ENCODE measurements at places on chromosomes 6 and 20.

- no peak for DNase-seq
Measured at GRCh38 chr20:45576995-45577394, 2.1 kb downstream of the WFDC8 start.

- no peak for DNase-seq
Measured at GRCh38 chr6:45922728-45923351, 92.8 kb downstream of the CLIC5 start.

DNA sequence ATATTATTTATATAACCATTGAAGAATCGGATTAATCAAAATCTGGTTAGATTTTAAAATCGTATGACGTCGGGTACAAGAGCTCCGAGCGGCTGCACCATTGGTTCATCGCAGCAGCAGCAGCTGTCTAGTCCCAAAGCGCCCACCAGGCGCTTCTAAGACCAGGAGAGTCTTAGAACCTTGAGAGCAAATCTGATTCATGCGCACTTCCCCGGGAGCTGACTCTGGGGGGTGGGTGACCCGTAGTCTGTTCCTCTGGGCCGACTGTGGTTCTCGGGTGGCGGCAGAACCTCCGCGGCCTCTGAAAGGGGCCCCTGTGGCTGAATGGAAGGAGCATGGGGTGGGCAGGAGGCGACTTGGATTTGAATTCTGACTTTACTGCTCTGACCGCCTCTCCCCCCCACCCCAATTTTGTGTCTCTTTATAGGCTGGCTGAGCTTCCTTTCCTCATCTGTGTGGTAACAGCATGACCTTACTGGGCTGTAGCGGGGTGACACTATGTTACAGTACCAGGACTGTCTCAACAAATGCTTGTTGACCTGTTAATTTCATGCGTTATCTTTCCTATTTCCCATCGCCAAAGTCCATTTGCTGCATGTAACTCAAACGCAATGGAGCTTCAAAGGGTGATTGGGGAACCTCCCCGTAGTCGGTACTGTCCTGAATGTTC is 119.7 kb downstream of the RTN4IP1 start:
- no peak for DNase-seq

DNA sequence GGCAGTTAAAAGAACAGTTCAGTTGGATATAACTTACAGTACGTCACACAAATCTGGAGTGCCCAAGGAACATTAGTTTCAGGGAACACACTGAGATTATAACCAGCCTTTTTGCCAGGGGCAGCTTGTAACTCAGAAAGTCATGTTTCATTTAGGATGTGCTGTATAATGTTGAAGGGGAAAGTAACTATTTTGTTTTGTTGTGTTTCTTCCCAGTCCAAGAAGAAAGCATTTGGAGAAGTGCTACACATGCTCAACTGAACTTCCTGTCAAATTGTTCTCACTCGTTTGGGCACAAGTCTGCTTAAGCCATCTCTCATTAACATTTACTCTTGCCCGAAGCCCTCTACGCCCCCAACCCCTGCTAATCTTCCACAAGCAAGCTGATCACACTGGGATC is 157.9 kb downstream of the BTBD9 start:
- no peak for DNase-seq

DNA sequence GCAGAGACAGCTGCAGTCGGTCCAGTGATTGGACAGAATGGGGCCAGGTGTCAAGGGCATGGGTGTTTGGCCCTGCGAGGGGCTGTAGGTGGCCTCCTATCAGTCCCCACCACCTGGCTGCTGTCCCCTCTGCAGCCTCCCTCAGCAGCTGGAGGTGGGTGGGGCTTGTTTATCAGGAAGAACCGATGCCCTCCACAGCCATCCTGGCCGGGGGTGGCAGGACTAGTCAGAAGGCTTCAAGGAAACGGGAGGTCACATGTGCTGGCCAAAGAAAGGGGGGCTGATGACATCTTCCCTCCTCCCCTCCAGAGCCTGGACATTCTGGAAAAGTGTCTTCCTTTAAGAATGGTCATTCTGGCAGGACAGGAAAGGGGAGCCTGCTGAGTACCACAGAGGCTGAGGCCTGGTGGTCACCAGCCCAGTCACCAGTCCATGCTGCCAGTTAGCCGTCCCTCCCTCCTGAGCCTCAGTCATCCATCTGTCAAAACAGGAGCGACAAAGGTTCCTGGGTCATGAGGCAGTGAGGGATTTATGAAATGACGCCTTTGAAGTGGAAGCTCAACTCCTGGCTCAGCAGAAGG is 4.1 kb downstream of the FAM210B start:
- DNase-seq, result no peak

GRCh38 chr20:62388839-62389600 is 2.1 kb downstream of the RPS21 start:
- no peak for DNase-seq

DNA sequence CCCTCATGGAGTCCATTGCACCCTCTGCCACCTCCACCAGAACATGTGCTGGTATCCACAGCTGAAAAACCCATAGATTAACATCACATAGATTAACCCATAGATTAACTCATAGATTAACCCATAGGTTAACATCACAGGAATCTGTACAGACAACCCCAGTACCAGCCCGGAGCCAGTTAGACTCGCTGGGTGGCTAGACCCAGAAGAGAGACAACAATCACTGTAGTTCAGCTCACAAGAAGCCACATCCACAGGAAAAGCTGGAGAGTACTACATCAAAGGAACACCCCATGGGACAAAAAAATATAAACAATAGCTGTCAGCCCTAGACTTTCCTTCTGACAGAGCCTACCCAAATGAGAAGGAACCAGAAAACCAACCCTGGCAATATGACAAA is 25.1 kb downstream of the SERPINB9 start:
- no peak for DNase-seq

DNA sequence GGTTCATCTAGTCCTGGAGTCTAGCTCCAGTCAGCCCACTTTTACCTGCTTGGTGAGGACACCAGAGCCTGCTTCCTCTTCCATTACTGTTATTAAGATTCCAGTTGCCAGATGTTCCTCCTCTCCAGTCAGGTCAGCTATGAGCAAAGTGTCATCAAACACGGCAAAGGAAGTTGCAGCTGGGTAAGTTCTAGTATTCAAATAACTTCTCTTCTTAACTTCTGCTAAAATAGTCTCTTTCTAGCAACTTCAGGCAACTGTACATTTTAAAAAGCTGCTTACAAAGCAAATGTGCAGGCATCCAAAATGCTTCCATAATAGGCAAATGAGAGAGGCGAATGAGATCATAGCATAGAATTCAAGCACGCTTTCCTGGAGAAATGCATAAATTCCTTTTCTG is 18.4 kb upstream of the MRPS18A start:
- no peak for DNase-seq

DNA sequence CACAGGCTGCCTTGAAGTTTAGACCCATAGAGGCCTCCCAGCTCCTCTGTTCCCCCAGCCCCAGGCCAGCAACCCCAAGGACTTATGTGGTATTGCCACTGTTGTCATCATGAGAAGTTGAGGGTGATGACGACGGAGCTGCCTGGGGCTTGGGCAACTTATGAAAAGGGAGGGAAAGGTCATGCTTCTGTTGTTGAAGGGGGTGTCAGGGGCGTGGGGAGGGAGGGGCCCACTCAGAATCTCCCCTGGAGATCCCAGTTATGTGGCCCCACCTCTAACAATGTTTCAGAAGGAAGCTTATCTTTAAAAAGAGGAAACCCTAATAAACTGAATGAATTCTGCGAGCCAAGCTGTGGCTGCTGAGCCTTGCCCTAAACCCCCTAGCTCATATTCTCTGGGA is 4.2 kb downstream of the ADTRP start:
- DNase-seq, result no peak

- DNase-seq, result peak; percentile 34
Measured at GRCh38 chr20:24910461-24910860, 38.6 kb upstream of the CST7 start.

DNA sequence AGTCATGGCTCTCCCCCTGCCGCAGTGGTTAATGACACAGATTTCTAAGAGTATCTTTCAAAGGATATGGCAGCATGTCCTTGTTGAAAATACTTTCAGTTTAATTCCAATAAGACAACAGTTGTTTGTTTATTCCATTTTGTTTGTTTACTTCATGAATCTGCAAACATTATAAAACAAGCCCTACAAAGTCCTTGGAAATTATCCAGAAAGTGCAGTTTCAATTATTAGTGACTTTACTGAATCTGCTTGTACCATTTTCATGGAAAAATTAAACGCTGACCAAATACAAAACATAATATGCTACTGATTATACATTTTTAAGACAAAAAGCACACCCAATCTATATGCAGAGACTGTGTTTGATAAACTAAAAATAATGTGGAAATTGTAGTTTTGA is 3.3 kb downstream of the HEY2 start:
- DNase-seq, result no peak

GRCh38 chr20:45848421-45848820 is 8.8 kb downstream of the ACOT8 start:
- no peak for DNase-seq
